ENCODE measurements at places on chromosomes 4 and X.

- DNase-seq, result peak; percentile 19
Measured at GRCh38 chr4:17964576-17964975, 57.0 kb downstream of the LCORL start.

DNA sequence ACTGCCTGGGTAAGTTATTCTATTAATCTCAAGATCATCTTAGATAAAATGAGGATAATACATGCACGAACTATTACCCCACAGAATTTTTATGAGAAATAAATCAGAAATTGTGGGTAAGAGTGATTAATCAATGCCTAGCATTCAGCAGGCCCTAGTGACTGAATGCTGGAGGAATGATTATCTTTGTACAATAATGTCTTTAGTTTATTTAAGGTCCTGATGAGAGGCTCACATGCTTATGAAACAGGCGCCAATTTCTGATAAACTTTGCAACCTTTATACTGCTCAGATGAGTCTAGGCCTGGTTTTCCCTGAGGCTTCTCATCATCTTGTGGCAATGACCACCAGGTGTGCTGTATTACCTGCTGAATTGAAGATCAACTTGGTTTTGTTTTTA is 27.8 kb upstream of the BMP2K start:
- no peak for DNase-seq

- DNase-seq, result no peak
Measured at GRCh38 chr4:95877636-95878035, 37.7 kb downstream of the PDHA2 start.

DNA sequence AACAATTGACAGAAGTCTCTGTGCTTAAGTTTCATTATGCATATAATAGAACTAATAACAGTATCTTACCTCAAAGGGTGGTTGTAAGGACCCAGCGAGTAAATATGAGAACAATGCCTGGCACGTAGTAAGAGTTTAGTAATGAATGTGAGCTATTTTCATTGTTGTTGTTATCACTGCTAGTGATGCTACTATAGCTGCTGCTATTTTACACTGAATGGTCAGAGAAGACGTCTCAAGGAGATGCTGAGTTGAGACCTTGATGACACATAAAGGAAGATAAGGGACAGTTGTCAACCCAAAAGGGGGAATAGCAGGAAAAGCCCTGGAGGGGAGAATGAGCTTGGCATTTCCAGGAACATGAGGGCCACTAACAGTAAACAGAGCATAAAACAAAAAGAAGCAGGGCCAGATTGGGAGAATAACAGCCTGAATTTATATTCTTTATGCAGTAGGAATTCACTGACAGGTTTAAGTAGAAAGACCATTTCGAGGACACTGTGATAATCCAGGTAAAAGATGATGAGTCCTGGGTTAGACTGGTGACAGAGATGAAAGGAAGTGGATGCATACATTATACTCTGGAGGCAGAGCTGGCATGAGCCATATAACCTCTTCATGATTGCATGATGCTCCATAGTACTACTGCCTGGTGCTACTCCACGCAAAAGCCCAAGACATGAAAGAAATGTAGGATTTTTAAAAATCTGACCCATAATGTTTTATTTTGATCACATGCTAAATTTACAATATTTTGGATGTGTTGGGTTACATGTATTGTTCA is 23.1 kb downstream of the ATP8A1 start:
- DNase-seq, result no peak

GRCh38 chr4:108036213-108036612 is 46.5 kb downstream of the HADH start:
- DNase-seq, result no peak
